ENCODE measurements at places on chromosomes 7 and 10. TPM values are rescaled to one million over a fixed set of nuclear protein-coding genes. Genes with fewer than 3 reads are reported as not detected.

DNA sequence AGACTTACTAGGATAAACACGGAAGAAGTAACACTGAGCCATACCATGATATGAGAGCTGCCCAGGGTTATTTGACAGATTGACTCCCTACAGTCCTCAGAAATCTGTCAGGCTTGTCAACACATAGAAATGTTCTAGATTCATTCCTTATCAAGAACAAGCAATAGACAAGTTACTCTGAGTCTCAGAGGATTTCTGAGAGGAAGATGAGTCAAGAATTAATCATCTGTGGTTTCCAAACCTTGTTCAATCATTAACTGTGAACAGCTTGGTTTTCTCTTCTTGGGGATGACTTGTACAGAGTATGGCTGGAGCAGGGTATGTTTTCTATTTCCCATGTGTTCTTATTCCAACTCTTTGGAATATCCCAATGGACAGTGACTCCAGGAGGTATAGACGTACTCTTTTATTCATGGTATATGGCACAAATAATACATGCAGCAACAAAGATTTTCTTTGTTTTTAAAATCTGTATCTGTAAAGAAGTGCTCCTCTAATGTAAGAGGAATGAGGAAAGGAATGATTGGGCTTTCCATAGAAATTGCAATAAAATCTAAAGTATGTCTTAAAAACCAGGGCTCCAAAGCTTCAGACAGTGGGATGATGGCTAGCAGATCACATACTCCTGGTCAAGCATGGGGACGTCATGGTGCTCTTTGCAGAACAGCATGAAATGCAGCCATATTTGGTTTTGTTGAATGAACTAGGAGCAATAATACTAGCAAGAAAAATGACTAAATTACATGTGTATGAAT lies 11.9 kb upstream of the SFR1 start:
- H3K27me3 ChIP-seq = no peaks in the 10 kb centered on the region
- DNase-seq = no peak
- no peaks in the 10 kb centered on the region for H3K36me3 ChIP-seq
- H3K4me1 ChIP-seq = no peaks in the 10 kb centered on the region
- no peak overlapping the region for H3K4me3 ChIP-seq
- H3K27ac ChIP-seq = no peak overlapping the region

GRCh38 chr7:133983685-133984419 lies 143.3 kb upstream of the LRGUK start:
- no peak for DNase-seq
- no peak overlapping the region for H3K27ac ChIP-seq
- no peaks in the 10 kb centered on the region for H3K27me3 ChIP-seq
- peaks cover 2% of the 10 kb centered on the region for H3K36me3 ChIP-seq
- H3K4me1 ChIP-seq = no peaks in the 10 kb centered on the region

Gene GPR37
- 1.6 TPM for total RNA-seq

DNA sequence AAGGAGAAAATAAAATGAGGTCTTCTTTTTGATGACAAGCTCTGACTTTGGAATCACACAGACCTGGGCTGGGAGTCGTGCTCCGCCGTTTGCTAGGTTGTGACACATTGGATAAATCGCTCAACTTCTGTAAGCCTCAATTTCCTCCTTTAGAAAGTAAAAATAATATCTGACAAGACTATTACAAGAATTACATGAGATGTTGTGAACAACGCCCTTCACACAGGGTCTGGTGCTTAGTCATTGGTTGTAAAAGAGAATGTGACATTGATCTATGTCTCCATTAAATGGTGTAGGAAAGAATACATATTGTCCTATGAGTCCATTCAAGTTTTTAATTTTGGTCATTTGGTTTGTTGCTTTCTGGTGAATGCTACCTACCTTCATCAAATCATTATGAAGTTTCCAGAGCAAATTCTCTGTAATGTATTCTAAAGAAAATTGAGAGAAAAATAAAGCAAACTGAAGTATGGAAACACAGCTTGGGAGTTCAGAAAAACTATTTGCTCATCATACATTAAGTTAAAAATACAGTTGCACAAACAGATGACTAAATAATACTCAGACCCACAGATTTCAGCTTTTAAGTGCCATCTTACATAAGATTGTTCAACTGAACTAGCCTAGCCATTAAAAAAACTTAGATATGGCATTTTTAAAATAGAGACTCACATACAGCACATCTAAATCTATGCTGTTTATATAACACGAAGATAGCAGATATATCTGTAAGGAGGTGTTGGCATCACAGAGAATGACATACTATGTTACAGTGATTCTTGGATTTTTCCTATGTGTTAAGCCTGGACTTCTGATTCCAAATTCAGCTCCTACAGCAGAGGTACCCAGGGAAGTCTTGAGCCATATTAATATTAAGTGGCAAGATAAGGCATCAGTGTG lies 12.3 kb upstream of the ADRB1 start:
- H3K27me3 ChIP-seq = no peaks in the 10 kb centered on the region
- no peak overlapping the region for H3K27ac ChIP-seq
- no peak overlapping the region for H3K4me3 ChIP-seq
- DNase-seq = no peak
- H3K36me3 ChIP-seq = no peaks in the 10 kb centered on the region

DNA sequence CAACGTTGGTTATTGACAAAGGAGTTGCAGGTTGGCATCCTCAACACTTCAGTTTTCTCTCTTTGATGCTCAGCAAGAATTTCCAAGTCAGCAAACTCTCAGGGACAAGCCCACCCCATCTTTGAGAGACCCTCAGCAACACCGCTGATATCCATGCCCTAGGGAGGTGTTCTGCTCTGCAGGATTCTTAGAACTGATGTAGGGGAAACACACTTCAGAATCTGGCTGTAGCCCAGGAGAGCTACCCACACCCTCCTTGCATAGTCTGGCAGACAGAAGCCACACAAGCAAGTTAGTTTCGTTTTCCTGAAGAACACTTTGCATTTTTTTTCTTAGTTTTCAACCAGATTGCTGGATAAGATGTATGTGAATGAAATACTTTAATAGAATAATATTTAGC lies 822 bp downstream of the SAMD9L start:
- no peaks in the 10 kb centered on the region for H3K27me3 ChIP-seq
- no peak overlapping the region for H3K27ac ChIP-seq
- no peaks in the 10 kb centered on the region for H3K36me3 ChIP-seq
- H3K4me1 ChIP-seq = no peaks in the 10 kb centered on the region
- H3K4me3 ChIP-seq = no peak overlapping the region

DNA sequence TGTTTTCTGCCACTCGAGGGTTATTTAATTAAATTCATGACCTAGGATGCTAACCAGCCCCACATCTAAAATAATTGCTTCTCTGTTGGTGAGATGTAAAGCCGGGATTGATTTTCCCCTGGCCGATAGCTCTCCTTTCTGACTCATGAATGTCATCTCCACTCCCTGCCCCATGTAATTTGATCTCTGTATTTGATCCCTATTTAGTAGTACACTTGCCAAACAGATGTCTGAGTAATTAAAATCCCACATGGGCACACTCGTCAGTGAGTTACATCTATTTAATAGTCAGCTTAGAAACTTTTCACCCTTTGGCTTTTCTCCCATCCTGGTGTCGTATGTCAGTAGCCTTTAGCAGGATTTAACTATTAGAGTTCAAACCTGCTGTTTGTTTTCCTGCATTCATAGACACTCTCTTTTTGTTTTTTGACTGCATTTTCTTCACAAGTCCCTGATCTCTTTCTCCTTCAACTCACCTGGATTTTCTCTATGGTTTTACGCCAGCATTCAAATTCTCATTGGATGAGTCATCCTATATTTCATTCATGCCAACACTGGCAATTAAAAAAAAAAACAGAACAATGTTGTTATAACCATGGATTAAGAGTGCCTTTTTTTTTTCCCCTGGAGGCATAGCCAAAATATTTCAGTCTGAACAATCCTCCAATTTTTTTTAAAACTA lies 82.7 kb downstream of the SPAG6 start:
- H3K27ac ChIP-seq = no peak overlapping the region
- no peaks in the 10 kb centered on the region for H3K27me3 ChIP-seq
- H3K4me1 ChIP-seq = peaks cover 9% of the 10 kb centered on the region
- H3K4me3 ChIP-seq = no peak overlapping the region

Gene AGMO
- total RNA-seq = 0.83 TPM

Gene ATOH7
- total RNA-seq = 0.20 TPM

DNA sequence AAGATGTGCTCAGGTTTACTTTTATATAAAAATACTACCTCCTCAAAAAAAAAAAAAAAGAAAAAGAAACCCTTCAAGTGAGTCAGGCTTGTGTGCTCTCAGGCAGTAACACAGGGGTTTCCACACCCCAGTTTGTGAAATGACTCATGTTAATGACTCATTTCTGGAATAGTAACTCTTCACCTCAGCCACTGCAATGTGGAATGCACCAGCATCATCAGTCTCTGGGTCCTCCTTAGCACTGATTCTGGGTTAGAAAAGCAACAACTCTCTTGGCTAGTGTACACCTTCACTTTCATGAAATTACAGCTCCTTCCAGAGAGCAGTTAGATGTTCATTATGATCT lies 110.6 kb downstream of the EMX2 start:
- H3K27ac ChIP-seq = no peak overlapping the region
- DNase-seq = no peak
- H3K4me1 ChIP-seq = no peaks in the 10 kb centered on the region
- H3K27me3 ChIP-seq = no peaks in the 10 kb centered on the region
- H3K4me3 ChIP-seq = no peak overlapping the region

Gene HDAC9
- 7.7 TPM for total RNA-seq

DNA sequence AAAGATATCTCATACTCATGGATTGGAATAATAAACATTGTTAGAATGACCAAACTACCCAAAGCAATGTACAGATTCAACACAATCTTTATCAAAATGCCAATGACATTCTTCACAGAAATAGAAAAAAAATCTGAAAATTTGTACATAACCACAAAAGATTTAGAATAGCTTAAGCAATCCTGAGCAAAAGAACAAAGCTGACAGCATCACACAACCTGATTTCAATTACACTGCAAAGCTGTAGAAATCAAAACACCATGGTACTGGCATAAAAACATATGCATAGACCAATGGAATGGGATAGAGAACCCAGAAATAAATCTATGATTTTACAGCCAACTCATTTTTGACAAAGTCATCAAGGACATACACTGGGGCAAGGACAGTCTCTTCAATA lies 130.0 kb upstream of the TMEM72 start:
- DNase-seq = no peak
- H3K36me3 ChIP-seq = no peaks in the 10 kb centered on the region
- no peak overlapping the region for H3K27ac ChIP-seq
- no peaks in the 10 kb centered on the region for H3K4me1 ChIP-seq
- H3K4me3 ChIP-seq = no peak overlapping the region
- no peaks in the 10 kb centered on the region for H3K27me3 ChIP-seq

DNA sequence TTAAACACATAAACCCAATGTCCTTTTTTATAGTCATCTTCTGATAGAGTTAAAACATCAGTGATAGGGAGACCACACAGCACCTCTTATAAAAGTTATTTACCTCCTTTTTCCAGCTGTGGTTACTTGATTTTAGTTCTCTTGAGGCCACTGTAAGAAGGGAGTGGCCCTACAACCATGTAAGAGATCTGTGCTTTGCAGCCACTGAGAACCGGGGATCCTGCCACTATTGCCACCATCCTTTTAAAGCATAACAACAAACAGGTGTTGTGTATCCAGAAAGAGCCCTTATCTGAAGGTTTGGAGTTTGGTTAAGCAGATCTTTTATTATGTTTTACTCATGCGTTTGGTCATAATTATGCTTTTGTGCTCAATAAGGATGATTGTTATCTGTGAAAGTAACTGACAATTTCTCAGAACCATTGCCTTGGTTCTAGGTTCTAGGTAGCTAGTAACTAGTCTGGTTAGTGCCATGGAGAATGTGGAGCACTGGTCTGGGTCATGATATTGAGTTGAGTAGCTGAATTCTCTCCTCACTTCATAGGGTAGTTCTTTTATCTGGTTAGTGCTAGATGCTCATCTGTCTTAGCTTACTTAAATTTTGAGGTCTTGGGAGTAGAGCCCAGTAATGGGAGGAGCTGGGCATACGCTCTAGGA lies 56.5 kb downstream of the ST7 start:
- no peaks in the 10 kb centered on the region for H3K4me1 ChIP-seq
- no peak overlapping the region for H3K27ac ChIP-seq
- no peak for DNase-seq
- H3K27me3 ChIP-seq = no peaks in the 10 kb centered on the region
- H3K36me3 ChIP-seq = no peaks in the 10 kb centered on the region

GRCh38 chr10:32746869-32747268 lies 211.2 kb downstream of the ITGB1 start:
- H3K4me1 ChIP-seq = no peaks in the 10 kb centered on the region
- no peak overlapping the region for H3K4me3 ChIP-seq
- H3K36me3 ChIP-seq = peaks cover 5% of the 10 kb centered on the region
- no peak overlapping the region for H3K27ac ChIP-seq

- H3K36me3 ChIP-seq = no peaks in the 10 kb centered on the region
- no peaks in the 10 kb centered on the region for H3K27me3 ChIP-seq
- H3K4me3 ChIP-seq = no peak overlapping the region
- DNase-seq = no peak
These were observed 234.6 kb downstream of the SNX10 start for GRCh38 chr7:26526265-26526587.

Gene CYP26A1
- 70.4 TPM for total RNA-seq

GRCh38 chr7:157502701-157503111 lies 165.9 kb downstream of the DNAJB6 start:
- no peaks in the 10 kb centered on the region for H3K36me3 ChIP-seq
- peak; percentile 20 for DNase-seq
- H3K4me3 ChIP-seq = no peak overlapping the region
- H3K4me1 ChIP-seq = no peaks in the 10 kb centered on the region

Gene NUTM2A
- total RNA-seq = 0.83 TPM

GRCh38 chr10:123560301-123561140 lies 105.6 kb upstream of the GPR26 start:
- H3K36me3 ChIP-seq = no peaks in the 10 kb centered on the region
- no peaks in the 10 kb centered on the region for H3K4me1 ChIP-seq
- peak; percentile 17 for DNase-seq
- H3K27me3 ChIP-seq = no peaks in the 10 kb centered on the region
- no peak overlapping the region for H3K27ac ChIP-seq

DNA sequence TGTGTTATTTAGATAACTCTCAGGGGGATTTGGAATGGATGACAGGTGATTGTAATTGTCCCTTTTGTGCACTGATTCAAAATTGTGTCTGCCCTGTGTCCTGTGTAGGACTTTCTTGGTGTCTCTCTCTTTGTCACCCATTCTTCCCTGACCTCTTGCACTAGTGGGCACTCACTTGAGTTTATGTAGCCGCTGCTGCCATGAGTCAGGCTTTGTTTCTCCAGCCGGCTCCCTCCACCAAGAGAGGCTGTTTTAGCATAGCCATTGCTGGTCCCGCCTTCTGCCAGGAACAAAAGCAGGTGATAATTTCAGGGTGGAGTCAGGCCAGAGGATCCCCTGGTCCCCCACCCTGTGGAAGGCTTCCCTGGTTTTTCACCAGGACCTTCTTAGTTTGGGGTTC lies 8.4 kb downstream of the COL17A1 start:
- no peak overlapping the region for H3K4me3 ChIP-seq
- peak; percentile 63 for DNase-seq
- H3K27me3 ChIP-seq = no peaks in the 10 kb centered on the region
- peaks cover 4% of the 10 kb centered on the region for H3K4me1 ChIP-seq

Gene CUZD1
- total RNA-seq = 19.4 TPM
